Kidney (tissue), 22 donors: ENCODE measurements at places on chromosomes 1 and 21. TPM values are rescaled to one million over a fixed set of nuclear protein-coding genes. Genes with fewer than 3 reads are reported as not detected.

NECTIN4 gene
- total RNA-seq, result 12.8 TPM

CFHR3 gene
- total RNA-seq, result 2.1 TPM

S100A2 gene
- total RNA-seq, result 152 TPM

UBE2U gene
- total RNA-seq, result not detected
